EH (cell line): ENCODE measurements at places on chromosomes 7 and 10.
A peak's percentile ranks its signal among the peaks of the same experiment; 100 is the strongest.

DNA sequence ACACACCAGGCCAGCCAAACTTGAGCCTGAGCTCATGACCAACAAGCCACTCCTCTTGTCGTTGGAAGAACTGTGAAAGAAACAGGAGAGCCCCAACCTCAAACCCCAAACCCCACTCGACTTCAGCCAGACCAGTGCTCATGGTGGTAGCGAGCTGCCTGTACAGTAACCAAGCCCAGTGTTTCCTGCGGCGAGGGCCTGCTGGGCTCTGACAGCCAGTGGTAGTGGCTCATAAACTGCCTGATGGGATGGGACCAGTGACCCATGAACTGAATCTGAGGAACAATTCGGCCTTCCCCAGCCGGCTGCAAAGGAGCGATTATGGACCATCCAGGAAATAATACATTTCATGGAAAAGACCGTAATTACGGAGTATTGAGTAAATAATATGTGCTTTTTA lies 191.9 kb downstream of the RPS24 start:
- no peak for DNase-seq

- DNase-seq = no peak
Measured at GRCh38 chr7:6294839-6295238, 22.4 kb upstream of the CYTH3 start.

GRCh38 chr7:107446988-107447387 lies 22.9 kb upstream of the GPR22 start:
- DNase-seq = peak; percentile 28

GRCh38 chr10:110365356-110366143 lies 60.8 kb upstream of the SMNDC1 start:
- DNase-seq = no peak

- DNase-seq = peak; percentile 41
Measured at GRCh38 chr10:59905066-59905730, 1.2 kb downstream of the CCDC6 start.

- no peak for DNase-seq
Measured at GRCh38 chr7:152117356-152117755, 91.9 kb downstream of the GALNT11 start.

- DNase-seq = no peak
Measured at GRCh38 chr7:78017591-78018100, 219.1 kb downstream of the PHTF2 start.

GRCh38 chr7:43791665-43792064 lies 33.2 kb downstream of the BLVRA start:
- DNase-seq = no peak

- DNase-seq = no peak
Measured at GRCh38 chr7:1975581-1975980, 257.2 kb downstream of the MAD1L1 start.

- DNase-seq = no peak
Measured at GRCh38 chr10:53022611-53023088, 250.1 kb upstream of the MBL2 start.

DNA sequence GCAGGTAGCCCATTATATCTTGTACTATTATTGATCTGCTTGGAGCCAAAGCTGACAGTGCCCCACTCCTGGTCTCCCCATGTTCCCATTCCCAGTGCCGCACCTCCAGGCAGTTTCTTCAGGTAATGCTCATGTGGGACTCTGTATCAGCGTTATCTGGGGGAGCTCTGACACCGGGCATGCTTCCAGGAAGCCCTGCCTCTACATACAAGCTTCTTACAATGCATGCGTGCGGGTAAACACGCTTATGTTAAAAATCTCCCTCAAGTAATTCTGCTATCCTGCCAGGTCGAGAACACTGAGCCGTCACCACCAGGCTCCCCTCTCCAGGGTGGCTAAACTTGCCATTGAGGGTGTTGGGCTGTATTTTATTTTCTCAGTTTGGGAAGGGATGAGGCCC lies 61.6 kb upstream of the LBX1 start:
- DNase-seq = no peak

GRCh38 chr10:95456516-95456915 lies 104.7 kb downstream of the SORBS1 start:
- DNase-seq = no peak

GRCh38 chr10:49113741-49114141 lies 1.6 kb downstream of the VSTM4 start:
- peak; percentile 35 for DNase-seq

GRCh38 chr10:84195044-84195830 lies 900 bp downstream of the CDHR1 start:
- DNase-seq = no peak

DNA sequence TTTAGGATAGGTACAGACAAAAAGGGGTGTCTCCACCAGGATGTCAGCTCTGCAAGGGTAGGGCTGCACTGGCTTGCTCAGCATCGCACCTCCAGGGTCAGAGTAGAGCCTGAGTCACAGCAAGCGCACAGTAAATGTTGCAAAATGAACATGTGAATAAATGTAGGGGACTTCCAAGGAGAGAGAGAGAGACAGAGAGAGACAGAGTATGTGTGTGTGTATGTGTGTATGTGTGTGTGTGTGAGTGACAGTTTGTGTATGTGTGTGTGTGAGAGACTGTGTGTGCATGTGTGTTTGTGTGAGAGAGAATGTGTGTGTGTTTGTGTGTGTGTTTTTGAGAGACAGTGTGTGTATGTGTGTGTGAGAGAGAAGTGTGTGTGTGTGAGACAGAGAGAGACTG lies 163.3 kb downstream of the RPS24 start:
- DNase-seq = peak; percentile 73

GRCh38 chr7:22859641-22860290 lies 37.1 kb upstream of the TOMM7 start:
- DNase-seq = no peak

- no peak for DNase-seq
Measured at GRCh38 chr7:116970238-116970910, 17.1 kb downstream of the ST7 start.

- peak; percentile 88 for DNase-seq
Measured at GRCh38 chr7:51034521-51035264, 252.0 kb upstream of the GRB10 start.

DNA sequence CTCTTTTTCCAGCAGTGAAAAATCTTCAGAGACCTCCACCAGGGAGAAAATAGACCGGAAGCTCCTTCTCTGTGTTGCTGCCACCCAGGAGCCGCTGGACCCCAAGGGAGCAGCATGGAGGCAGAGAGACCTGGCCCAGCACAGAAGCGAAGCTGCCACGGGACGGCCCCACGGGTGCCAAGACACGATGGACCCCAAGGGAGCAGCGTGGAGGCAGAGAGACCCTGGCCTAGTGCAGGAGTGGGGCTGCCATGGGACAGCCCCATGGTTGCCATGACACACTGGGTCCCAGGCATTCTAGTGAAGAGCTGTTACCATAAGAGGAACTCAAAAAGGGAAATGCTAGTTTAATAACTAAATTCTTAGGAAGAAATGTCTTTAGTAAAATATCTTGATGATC lies 186.3 kb downstream of the PTPRN2 start:
- no peak for DNase-seq

DNA sequence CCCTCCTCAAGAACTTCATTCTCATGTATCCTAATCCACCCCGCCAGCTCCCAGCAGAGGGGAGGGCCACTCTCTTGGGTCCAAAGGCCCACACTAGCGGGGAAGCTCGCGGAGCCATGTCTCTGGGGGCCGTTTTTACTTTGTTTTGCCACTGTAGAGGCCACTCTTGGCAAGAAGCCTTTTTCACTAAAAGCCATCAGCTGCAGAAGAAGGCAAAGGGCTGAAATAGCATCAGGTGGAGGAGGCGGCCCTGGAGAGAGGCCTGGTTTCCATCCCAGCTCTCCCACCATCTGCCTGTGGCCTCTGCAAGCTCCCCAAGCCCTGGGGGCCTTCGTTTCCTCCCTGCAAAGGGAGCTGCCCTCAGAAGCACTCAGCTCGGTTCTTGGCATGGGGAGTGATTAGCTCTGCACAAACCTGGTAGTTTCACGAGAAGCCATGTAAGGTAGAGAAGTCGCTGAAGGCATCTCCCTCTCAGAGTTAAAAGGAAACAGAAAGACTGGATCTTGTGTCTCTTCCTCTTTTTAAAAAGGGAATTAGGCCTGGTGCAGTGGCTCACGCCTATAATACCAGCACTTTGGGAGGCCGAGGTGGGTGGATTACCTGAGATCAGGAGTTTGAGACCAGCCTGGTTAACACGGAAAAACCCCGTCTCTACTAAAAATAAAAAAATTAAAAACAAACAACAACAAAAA lies 70.3 kb downstream of the PARP12 start:
- DNase-seq = no peak

DNA sequence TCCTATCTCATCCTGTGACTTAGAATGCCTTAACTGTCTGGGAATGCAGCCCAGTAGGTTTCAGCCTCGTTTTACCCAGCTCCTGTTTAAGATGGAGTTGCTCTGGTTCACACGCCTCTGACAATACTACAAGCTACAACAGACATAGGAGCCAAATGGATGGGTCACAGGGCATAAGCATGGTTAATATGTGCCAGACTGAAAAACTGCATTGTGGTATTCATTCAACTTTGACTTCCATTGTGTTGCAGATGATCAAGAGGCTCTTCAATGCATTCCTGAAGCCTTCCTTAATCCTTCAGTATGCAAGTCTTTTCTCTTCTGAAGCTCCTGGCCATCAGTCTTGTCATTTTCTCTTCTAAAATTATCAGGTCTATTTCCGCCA lies 20.3 kb upstream of the RNF32 start:
- no peak for DNase-seq

GRCh38 chr7:55641273-55641691 lies 69.0 kb upstream of the VOPP1 start:
- DNase-seq = peak; percentile 85

GRCh38 chr10:119344381-119344780 lies 137.0 kb downstream of the GRK5 start:
- DNase-seq = no peak

DNA sequence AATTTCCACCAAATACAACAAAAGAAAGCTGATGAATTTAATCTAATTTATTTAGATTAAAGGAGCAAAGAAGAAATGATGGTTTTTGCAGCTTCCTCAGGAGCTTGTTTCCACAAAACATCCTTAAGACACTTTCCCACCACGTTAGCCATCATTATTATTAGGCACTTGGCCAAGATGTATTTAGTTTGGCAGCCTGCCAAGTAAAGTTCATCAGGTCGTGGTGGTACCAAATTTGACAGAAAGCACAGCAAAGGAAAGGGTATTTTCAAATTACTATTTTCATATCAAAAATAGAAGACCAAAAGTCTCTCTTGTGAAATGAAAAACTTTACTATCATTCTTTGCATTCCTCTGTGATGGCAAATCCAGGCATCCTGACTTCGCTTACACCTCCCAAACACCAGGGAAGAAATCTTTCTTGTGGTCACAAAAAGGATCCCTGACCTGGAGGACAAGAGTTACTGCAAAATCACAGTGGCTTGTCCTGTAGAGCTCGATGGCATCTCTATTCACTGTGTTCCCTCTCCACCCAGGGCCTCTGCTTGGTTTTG lies 123.1 kb upstream of the INHBA start:
- DNase-seq = peak; percentile 63

DNA sequence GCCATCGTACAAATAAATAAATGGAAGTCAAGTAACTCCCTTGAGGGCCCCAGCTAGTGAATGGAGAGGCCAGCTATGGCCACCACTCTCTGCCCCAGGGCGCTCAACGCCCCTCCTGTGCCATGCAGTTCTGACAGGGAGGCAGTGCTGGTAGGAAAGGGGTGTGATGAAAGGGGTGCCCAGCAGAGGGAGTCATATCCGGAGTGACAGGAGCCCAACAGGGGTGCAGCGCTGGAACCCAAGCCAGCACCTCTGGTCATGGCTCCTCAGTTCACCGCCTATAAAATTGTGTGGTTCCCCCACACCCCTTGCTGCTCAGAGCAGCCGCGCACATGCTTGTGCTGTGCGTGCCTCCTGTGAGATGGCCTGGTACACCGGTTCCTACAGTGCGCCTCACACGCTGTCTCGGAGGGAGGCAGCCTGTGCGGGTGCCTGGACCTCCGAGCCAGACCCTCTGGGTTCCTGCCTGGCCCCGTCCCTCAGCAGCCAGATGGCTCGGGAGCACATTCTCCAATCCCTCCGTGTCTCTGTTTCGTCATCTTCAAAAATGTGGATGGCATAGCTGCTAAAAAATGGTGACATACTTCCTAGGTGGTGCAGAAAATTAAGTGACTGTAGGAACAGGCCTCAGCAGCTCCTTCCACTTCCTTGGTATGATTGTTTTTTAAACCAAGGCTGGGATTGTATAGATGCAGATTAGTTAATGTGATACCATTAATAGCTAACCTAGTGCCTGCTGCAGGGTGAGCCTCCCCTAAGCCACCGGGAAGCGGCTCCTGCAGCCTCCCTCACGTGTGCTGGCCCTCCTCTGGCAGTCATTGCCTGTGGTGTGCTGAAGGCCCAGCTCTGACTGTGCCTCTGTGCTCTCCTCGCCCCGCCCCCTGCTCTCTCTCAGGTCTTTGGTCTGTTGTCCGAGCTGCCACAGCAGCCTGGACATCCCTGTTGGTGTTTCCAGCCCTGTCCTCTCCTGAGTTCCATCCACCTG lies 125.8 kb downstream of the EGFR start:
- DNase-seq = no peak
